Hepatic stellate cell (primary cell): ENCODE measurements at places on chromosomes 2 and 18.

DNA sequence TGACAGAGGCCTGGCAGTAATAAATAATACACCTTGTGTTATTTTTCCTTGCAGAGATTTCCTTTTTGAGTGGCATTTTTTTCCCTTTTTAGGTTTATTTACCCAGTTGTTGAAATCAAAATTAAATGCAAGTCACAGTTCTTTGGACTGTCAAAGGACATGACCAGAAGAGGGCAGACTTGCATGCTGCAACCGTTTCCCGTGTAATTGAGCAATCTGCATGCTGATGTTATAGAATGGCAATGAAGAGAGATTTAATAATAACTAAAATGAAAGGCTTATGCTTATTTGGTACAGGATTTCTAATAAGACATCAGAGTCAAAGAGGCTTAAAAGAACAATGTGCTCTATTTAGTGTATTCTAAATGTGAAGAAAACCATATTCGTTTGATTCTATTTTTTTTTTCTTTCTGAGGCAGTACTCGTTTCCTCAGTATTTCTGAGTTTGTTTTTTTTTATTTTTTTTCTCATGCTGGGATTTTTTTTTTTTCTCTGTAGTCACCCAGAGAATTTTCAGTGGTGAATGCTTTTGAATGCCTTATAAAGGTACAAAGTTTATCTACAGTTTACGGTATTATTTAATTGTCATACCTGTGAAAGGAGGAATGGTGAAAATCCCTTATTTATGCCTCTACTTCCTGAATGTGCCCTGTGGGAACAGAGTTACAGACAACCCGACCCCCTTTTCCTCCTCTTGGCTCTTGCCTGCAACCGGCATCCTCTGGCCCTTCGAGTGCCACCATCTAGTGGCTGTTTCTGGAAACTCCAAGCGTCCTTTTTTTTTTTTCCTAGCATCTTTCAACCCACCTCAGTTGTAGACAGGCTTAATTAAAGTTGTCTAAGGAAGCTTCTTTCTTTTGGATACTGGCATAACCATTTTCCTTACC is 368.5 kb downstream of the LRRTM1 start:
- DNase-seq, result peak; percentile 26

- DNase-seq, result peak; percentile 31
Measured at GRCh38 chr2:189096769-189097447, 82.7 kb downstream of the COL5A2 start.

- peak; percentile 22 for DNase-seq
Measured at GRCh38 chr2:67797801-67798540, 264.8 kb downstream of the C1D start.

GRCh38 chr2:39228413-39229209 is 15.2 kb downstream of the CDKL4 start:
- no peak for DNase-seq

- no peak for DNase-seq
Measured at GRCh38 chr18:8811115-8811514, 105.8 kb downstream of the MTCL1 start.

- no peak for DNase-seq
Measured at GRCh38 chr2:19435815-19436214, 77.4 kb upstream of the OSR1 start.

DNA sequence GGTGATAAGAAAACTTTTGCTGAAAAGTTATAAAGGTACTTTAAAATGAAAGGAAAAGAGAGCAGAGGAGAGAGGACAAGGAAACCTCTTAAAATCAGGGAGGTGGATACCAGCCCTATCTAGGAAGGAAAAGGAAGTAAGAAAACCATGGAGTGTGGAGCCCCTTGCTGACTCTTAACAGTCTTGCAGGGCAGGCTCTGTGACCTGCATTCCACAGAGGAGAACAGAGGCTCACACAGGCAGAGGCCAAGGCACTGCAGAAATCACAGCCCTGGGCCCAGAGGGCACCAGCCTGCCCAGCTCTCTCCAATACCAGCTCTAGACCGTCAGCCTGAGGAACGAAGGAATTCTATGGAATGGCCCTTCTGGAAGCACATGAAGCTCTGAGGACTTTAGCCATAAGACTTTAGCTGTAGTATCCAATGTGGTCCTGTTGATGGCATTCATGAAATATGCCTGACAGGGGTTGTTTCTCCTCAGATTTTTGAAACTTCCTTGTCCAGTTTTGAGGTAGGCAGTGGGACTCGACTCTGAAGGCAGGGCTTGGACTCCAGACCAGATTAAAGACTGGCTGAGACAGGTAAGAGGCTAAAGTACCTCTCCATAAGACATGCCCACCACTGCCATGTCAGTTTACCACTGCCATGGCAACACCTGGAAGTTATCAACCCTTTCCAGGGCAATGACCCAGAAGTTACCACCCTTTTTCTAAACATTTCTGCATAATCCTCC is 216.3 kb downstream of the ANAPC1 start:
- peak; percentile 71 for DNase-seq
